ENCODE measurements at places on chromosomes 13 and 19.

DNA sequence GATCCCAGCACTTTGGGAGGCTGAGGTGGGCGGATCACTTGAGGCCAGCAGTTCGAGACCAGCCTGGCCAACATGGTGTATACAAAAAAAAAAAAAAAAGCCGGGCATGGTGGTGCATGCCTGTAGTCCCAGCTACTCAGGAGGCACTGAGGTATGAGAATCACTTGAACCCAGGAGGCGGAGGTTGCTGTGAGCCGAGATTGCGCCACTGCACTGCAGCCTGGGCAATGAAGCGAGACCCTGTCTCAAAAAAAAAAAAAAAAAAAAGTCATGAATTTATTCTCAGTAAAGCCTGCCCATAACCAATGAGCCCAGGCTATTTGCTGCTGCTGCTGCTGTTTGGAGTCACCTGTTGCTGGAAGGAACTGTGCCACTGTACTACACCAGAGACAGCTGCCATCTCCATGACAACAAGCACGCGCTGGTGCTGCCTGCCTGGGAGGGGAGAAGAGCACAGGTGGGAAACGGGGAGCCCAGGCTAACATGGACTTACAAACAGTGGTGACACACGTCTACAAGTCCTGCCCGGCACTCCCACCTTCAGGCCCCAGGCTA is 11.3 kb downstream of the ZFR2 start:
- no peak for DNase-seq

DNA sequence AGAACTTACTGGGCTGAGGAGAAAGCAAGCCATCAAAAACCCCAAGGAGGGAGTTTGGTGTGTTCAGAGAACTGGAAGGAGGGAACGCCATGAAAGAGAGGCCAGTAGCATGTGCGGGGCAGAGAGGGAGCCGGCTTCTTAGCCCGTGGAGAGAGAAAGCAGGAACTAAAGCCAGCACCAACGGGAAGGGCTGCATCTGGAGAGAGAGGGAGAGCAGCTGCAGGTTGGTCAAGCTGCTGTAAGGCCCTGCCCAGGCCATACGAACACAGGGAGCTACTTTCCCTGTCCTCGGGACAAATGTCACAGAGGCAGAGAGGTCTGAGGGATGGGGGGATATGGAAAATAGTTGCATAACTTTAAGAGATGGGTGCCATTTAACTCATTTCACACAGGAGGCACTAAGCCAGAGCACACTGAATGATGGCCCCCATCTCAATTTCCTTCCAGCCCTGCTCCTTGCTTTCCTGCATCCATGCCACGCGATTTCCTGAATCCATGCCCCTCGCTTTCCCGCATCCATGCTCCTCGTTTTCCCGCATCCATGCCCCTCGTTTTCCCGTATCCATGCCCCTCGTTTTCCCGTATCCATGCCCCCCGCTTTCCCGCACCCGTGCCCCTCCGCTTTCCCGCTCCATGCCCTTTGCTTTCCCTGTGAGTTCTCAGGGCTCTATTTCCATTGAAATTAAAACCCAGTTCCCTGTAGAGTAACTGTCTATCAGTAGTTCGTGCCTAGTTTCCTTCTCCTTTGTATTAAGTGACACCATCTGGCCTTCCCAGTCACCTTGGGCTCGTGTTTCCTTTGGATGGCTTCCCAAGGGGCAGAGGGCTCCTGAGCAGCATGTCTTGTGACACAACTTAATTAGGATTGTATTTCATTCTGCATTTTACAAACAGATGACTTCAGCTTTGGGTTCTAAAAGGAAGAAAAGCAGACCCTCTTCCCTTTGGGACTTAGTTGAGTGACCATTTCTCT is 31.5 kb upstream of the TPT1 start:
- DNase-seq: no peak

GRCh38 chr19:289651-290371 is 1.4 kb downstream of the PLPP2 start:
- DNase-seq: peak; percentile 24

- no peak for DNase-seq
Measured at GRCh38 chr19:55644842-55645511, 1.5 kb downstream of the ZNF581 start.

- DNase-seq: no peak
Measured at GRCh38 chr13:37656247-37656940, 57.8 kb upstream of the POSTN start.

DNA sequence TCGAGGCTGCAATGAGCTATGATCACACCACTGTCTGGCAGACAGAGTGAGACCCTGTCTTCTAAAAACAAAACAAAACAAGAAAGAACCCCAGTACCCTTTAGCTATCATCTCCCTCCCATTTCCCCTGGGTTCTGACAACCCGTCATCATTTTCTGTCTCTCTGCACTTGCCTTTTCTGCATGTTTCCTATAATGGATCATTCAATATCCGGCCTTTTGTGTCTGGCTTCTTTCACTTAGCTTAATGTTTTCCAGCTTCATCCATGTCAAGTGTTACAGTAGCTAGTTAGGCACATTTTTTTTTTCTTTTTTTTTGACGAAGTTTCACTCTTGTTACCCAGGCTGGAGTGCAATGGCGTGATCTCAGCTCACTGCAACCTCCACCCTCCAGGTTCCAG is 16.5 kb downstream of the AP2S1 start:
- DNase-seq: no peak

DNA sequence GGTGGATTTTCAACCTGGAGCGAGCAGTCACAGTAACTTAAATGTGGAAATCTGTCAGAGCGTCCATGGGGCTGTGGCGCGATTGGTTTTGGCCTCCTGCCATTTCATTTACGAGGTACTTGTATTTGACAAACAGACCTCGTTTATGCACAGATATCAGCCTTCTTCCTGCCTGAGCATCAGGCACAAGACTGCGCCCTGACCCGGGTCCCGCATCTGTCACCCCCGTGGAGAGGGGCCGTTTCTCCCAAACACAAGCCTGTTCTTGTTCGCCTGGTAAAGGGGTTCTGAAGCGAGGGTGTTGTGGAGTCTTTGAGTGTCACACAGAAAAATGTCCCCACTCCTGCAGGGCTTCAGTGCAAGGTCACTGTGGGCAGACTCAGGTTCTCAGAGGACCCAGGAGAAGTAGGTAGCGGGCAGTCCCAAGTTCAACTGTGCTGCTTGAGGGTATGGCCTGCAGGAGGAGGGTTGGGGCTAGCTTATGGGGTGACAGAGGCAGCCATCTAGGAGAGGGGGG is 202.3 kb downstream of the URI1 start:
- DNase-seq: no peak

DNA sequence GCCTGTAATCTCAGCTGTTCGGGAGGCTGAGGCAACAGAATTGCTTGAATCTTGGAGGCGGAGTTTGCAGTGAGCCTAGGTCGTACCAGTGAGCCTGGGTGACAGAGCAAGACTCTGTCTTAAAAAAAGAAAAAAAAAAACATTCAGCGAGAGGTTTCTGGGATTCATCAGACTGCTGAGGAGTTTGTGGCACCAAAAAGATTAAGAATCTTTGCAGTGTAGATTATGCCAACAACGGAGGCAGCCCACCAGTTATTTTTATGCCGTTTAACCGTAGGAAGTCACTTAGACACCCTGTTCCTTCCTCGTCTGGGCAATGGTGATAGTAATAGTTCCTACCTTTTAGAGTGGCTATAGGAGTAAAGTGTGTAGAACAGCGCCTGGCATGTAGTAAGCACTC is 2.5 kb downstream of the COX6B1 start:
- DNase-seq: no peak

DNA sequence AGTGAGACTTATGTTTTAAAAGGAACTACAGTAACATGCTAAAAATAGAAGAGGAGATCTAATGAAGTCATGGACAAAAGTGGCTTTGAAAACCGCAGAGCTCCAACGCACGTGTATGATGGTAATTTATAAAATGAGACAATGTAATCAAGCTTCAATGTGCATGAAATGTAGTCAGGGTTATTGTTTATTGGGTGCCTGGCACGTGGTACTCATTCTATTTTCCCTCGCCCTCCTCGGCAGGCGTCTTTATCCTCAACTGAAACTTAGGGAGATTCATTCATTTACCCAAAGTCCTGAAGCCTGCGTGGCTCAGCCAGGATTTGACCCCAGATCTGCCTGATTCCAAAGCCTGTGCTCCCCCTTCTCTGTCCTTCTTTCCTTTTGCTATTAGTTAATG is 79.8 kb downstream of the CHST8 start:
- no peak for DNase-seq

- DNase-seq: no peak
Measured at GRCh38 chr13:98141509-98142379, 1.1 kb upstream of the FARP1 start.

GRCh38 chr13:100443998-100444328 is 144.6 kb downstream of the GGACT start:
- no peak for DNase-seq
